ENCODE measurements at places on chromosomes 13 and 19. TPM values are rescaled to one million over a fixed set of nuclear protein-coding genes. Genes with fewer than 3 reads are reported as not detected.

- no peak for DNase-seq
Measured at GRCh38 chr19:7856679-7857663, 17.2 kb downstream of the PRR36 start.

DNA sequence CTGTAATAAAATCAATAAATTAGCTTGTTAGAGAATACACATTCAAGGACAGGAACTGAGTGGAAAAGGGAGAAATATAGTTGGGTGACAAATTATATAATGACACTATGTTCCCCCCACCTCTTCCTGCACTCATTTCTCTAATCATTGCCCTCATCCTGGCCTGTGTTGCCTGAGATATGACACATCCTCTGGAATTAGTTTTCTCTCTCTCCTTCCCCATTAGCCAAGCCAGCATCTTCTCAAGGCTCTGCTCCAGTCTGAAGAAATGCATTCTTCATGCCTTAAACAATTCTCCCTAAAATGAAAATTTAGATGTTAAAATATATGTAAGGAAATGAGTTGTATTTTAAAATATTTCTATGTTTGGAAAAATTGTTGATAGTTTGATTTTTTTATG lies 280.3 kb downstream of the POU4F1 start:
- DNase-seq: no peak

GRCh38 chr19:42140125-42140754 lies 8.0 kb upstream of the POU2F2 start:
- peak; percentile 75 for DNase-seq

DNA sequence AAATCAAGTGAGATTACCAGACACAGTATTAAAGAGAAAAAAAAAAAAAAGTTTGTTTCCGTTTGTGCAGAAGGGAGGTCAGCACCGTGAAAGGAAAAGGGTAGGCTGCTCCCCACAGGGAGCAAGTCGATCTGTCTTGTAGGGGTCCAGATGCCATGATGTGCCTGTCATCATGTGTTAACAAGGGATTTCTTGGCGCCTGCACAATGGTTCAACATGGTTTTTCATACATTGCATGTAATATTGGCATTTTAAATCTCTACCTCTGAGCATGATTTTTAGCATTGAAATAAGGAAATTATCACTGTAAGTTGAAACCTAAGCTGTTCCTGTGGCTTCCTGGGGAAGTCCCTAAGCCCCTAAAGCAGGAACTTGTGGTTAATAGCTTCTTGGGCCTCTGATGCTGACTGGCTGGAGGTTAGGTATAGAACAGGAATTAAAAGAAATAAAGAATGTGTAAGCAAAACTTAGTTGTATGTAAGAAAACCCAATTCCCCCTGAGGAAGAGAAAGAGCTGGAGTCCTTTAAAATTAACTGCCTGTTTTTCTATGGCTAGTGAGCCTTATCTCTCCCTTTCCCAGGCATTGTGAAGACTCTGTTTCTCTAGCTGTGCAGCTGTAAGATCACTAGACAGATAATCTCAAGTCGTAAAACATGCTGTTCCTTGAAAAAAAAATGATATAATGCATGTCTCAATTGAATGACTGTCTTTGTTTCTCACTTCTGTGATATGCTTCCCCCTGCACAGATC lies 7.4 kb upstream of the FCGBP start:
- no peak for DNase-seq

- peak; percentile 63 for DNase-seq
Measured at GRCh38 chr13:31328549-31329235, 128.9 kb downstream of the B3GLCT start.

GRCh38 chr19:17787274-17787913 lies 7.5 kb upstream of the B3GNT3 start:
- DNase-seq: no peak

DNA sequence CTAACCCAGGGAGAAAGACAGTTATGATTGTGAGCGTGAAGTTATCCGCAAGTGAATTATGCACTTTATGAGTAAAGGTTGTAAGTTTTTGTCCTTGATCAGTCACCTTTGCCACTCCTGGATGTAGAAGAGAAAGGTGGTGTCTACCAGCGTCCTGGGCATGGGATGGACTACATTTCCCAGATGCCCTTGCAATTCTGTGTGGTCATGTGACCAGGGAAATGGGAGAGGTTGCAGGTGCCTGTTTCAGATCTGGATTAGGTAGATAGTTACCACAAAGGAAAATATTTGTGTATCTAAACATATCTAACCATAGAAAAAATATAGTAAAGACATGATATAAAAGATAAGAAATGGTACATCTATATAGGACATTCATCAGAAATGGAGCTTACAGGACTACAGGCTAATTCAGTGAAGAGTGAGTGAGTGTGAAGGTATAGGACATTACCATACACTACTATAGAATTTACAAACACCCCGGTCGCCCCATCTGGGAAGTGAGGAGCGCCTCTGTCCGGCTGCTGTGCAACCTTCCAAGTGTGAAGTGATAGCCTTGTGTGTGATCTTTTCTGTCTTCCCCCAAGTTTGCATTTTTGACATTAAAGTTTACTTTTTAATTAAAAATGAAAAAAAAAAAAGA lies 51.6 kb upstream of the CACNA1A start:
- DNase-seq: no peak

DNA sequence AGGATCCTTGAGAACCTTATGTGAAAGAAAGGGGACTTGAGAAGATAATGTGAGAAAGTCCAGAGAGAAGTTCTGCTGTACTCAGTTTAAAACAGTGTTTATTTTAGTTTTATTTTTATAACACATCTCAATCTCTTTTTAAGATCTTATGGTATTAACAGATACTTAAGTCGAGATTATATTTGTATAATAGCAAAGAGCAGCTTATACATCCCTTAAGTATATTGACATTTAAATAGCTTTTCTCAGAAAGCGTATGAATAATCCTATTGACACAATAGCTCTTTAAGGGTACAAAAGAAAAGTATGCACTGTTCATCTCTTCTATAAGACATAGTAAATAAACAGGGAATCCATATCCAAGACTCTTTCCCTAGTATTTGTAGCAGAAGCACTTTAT lies 42.2 kb downstream of the TDRD3 start:
- DNase-seq: no peak

- no peak for DNase-seq
Measured at GRCh38 chr13:85725433-85725832, 73.8 kb downstream of the SLITRK6 start.

DNA sequence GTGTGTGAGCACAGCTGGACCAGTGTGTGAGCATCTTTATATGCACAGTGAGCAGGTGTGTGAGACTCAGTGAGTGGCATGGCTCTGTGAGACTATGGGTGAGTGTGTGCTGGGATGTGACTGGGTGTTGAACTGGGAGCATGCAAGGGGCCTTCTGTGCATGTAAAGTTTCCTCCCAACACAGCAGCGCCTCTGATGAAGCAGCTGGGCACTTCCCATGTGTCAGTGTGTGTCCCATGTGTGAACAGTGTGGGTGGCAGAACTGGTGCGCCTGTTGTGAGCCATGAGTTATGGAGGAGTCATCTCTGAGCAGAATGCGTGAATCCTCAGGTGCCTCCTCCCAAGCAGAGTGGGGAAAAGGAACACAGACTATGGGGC lies 24.1 kb downstream of the LGALS16 start:
- no peak for DNase-seq

DNA sequence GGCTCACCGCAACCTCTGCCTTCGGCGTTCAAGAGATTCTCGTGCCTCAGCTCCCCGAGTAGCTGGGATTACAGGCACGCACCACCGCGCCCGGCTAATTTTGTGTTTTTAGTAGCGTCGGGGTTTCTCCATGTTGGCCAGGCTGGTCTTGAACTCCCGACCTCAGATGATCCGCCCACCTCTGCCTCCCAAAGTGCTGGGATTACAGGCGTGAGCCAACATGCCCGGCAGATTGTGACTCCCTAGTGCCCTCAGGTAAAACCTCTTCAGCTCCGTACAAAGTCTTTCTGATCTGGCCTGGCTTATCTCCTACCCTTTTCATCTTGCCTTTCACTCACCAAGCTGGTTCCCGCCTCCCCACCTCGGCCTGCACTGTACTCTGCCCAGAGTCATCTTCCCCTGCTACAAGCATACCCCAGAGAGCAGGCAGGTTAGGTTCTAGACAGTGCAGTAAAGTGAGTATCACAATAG lies 15.0 kb downstream of the BICRA start:
- DNase-seq: no peak

DNA sequence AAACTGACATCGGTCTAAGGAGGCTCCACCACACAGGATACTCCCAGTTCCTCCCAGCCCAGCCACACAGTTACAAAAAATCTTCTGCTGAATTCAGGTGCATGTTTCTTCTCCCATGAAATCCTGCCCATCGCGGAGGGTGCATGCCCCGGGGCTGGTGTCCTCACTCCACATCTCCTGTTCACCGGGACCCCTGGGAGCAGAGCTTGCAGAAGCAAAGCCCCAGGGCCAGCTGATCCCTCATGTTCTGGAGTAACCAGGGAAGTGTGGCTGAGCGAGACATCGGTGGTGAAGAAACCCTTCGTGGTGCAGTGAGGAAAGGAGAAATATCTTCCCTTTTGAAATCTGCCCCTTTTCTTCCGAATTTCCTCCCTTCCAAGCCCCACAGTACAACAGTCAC lies 904 bp upstream of the SIGLEC9 start:
- no peak for DNase-seq

DNA sequence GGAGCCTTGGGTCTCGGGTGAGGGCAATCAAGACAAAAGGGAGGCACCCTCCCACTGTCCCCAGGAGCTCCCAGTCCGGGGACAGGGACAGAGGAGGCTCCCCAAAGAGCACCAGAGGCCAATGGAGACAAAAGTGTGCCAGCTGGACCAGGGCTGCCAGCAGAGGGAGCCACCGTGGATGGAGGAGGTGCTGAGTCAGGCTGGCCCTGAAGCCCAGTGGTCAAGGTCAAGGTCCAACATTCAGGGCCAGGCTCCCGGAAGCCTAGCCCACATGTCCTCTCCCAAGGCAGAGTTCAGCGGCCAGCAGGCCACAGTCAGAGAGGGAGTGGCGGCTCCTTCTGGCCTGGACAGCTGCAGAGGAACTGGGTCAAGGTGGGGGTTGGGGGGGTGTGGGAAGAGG lies 8.4 kb downstream of the COL5A3 start:
- DNase-seq: no peak

GRCh38 chr13:24011266-24011665 lies 114.0 kb upstream of the C1QTNF9B start:
- no peak for DNase-seq

DNA sequence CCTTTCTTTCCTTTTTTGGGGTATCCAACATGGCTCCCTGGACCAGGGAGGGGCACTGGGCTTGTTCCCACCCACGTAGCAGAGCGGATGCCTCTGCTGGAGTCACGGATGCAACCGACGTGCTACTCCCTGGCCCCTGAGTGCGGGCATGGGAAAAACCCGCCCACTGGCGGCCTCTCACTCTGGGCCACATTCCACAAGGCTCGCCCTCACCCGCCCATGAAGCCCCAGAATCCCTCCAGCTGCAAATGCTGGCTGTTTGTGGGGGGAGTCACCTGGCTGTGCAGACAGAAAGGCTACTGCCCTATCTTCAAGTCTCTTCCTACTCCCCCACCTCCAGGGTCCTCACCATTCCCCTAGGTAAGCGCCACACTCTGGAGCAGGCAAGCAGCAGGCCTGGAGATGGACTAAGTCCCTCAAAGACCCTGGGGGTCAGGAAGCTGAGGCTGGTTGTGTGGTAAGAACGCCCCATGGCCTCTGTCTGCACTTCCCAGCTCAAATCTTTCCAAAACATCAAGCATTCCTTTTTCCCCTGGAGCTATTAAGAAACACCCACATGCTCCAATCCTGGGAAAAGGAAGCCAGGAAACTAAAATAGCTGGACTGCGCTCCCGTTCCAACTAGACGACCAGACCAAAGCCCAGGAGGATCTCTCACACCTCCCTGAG lies 17.9 kb upstream of the EPHX3 start:
- peak; percentile 64 for DNase-seq

DNA sequence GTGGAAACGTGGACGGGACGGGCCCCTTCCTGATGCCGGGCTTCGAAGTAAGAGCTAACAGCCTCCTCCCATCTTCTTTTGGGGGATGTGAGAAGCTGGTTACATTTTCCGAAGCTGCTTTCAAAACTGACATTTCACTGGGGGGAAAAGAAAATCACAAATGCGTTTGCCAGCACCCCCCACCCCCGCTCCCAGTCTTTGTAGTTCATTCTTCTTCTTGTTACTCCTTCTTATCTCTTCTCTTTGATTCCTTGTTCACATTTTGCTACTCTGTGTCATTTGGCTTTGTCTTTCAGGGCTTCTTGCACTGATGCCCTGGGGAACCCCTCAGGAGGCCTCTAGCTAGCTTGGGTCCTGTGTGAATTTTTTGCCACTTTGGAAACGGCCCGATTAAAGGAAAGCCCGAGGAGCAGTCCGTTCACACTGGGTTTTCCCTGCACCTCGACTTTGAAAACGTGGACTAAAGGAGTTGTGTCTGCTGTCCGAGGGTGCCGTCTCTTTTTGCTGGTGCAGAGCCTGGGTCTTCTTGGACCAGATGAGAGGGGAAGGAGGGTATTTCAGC lies 1.3 kb downstream of the CARM1 start:
- DNase-seq: no peak

DNA sequence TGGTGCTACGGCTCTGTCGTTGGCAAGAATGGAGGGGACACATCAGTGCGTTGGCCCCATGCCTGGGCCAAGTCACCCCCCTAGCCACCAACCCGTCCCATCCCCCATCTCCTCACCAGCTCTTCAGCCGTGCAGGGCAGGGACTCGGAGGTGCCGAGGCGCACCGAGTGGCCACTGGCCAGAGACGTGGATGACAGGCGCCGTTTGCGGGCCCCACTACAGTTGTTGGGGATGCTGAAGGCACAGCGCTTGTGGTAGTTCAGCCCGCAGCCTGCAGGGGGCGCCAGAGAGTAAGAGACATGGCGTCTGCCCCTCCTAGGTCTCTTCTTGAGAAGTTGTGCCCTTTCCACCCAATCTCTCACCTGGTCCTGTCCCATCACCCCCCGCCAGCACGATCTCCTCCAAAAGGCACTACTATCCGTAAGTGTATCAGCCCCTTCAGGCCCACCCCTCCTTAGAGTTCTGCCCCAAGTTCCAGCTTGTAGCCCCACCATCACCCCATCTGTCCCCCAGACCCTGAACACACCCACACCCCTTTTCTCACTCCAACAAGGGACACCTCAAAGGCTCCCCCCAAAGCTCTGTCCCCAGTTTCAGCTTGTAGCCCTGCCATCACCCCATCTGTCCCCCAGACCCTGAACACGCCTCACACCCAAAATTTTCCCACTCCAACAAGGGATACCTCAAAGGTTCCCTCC lies 12.4 kb downstream of the PRKD2 start:
- no peak for DNase-seq

DNA sequence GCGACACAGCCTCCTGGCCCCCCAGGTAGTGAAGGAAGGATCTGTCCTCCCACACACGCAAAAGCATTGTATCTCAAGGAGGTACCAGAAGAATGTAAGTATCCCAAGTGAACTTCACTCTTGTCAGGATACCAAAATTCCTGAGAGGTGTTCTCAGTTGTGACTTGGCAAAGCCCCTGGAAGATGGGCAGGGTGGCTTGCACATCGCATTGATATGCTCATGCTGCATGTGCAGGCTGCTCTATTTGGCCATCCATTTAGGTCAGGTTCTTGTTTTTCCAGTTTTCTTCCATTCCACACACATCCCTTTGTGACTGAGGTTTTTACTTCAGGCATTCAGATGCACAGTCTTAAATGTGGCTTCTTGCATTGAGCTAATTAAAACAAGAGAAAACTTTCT lies 382.8 kb downstream of the FOXO1 start:
- DNase-seq: no peak

C3 gene
- 19.4 TPM for polyA plus RNA-seq

PSPN gene
- 2.4 TPM for polyA plus RNA-seq

LATS2 gene
- 24.0 TPM for polyA plus RNA-seq

C13orf46 gene
- polyA plus RNA-seq: 0.10 TPM

RASGRP4 gene
- 0.67 TPM for polyA plus RNA-seq

MISP3 gene
- polyA plus RNA-seq: 4.6 TPM

TGFB1 gene
- 30.8 TPM for polyA plus RNA-seq

ZNF177 gene
- polyA plus RNA-seq: 14.3 TPM

INSR gene
- polyA plus RNA-seq: 32.1 TPM

SIGLECL1 gene
- polyA plus RNA-seq: not detected

NANOS2 gene
- polyA plus RNA-seq: not detected

Measured in left kidney (tissue), 8 donors.